ENCODE measurements at places on chromosomes 16 and 17.

- no peak for DNase-seq
These were observed 16.1 kb downstream of the GNGT2 start for GRCh38 chr17:49194297-49194607.

DNA sequence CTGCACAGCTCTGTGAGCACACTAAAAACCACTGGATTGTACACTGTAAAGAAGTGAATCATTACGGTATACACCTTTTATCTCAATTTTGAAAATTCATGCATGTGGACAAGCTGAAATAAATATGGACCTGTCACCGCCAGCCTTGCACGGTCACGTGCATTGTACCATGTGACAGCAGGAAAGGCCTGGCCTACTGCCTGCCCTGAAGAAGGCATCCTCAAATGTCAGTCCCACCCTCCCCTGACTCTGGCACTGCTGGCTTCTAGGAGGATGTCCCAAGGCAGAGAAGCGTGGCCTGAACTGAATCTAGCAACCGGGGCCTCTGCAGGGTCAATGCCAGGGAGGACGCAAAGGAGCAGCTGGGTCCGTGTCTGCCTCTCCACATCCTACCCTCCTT is 34.6 kb downstream of the SLC38A8 start:
- no peak for DNase-seq

DNA sequence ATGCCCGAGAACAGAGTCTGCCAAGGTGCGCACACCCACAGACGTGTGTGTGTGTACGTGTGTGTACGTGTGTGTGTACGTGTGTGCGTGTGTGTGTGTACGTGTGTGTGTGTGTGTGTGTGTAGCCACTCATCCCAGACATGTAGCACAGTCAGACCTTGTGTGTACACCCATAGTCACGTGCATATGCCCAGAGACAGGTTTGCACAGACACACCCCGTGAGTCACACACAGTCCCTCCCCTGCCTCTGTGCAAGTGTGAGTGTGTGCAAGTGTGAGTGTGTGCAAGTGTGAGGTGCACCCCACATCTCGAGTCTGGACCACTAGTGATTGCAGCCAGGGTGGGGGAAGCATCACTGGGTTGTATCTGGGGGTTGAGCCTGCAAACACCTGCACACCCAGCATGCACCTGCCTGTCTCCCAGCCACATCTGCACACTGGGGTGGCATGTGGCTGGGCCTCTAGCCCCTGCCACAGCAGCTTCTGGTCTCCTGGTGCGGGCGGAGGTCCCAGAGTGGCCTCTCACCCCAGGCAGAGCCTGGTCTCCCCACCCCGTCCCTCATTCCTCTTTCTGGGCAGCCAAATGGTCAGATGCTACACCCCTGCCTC is 23.6 kb downstream of the BAHCC1 start:
- no peak for DNase-seq

DNA sequence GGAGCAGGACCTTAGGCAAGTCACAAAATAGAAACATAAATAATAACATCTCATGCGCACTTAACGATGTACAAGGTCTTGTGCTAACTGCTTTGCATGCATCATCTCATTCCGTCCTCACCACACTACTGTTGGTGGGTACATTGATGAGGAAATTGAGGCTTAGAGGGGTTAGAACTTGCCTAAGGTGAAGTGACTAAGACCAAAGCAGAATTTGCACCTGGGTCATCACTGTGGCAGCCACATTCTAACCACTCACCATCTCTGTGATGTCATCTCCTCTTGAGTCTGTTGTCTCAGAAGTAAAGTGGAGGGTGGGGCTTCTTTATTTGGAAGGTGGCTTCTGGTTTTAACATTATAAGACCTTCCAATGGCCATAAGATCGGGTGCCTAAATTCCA is 20.4 kb upstream of the TRIM25 start:
- no peak for DNase-seq
